ENCODE measurements at places on chromosomes 6 and 20.

DNA sequence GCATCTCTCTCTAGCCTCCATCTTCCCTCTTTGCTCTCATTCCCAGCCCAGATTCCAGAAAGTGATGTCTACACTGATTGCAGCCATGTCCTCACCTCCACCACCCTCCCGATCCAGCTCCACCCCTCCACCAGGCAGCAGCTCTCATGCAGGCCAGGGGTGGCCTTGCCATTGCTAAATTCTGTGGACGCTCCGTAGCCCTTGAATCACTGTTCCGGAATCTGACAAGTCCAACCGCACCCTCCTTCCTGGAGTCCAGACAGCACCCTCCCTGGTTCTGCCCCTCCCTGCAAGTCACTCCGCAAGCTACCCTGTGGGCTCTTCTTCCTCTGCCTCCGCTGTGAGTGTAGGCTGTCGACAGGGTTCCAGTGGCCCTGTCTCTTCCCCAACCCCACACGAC lies 26.2 kb downstream of the TNXB start:
- DNase-seq = no peak

DNA sequence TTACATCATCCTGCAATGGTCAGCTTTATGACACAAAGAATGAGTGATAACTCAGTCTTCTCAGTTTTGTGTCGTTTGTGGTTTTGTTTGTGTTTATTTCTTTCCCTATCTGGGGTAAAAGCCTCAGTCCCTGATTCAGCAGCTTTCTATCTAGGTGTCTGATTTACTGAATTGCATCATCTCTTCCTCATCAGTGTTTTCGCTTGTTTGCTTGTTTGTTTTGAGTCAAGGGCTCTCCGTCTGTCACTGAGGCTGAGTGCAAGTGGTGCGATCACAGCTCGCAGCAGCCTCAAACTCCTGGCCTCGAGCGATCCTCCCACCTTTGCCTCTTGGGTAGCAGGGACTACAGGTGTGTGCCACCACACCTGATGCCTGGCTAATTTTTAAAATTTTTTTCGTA lies 548.9 kb downstream of the PRKN start:
- DNase-seq = no peak

- DNase-seq = no peak
Observed at GRCh38 chr6:83860359-83860755, 868 bp downstream of the CYB5R4 start.

DNA sequence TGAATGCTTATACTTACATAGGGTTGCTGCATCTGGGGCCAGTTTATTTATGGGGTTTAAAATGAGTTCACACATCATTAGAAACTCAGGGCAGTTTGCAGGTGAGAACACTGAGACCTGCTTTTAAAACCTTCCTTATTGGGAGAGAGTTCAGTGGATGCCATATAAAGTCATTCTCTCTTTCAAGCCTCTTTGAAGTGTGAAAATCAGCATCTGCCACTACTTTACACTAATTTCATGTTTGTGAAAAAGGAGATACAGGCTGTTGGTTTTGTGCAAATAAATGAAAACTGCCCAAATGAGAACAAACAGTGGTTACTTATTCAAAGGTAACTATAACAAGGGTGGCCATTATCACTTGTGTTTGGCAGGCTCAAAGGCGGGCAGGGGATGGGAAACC lies 530.5 kb downstream of the KIF16B start:
- DNase-seq = no peak

- DNase-seq = no peak
Observed at GRCh38 chr20:24034820-24035219, 46.2 kb upstream of the GGTLC1 start.

Measured in substantia nigra (tissue), 51 donors.